IPS DF 6.9 (cell line): ENCODE measurements at places on chromosomes 2 and 18.

GRCh38 chr2:187263675-187264560 is 184.1 kb downstream of the CALCRL start:
- peak; percentile 25 for DNase-seq

GRCh38 chr2:197261808-197262226 is 48.8 kb downstream of the ANKRD44 start:
- DNase-seq = no peak

DNA sequence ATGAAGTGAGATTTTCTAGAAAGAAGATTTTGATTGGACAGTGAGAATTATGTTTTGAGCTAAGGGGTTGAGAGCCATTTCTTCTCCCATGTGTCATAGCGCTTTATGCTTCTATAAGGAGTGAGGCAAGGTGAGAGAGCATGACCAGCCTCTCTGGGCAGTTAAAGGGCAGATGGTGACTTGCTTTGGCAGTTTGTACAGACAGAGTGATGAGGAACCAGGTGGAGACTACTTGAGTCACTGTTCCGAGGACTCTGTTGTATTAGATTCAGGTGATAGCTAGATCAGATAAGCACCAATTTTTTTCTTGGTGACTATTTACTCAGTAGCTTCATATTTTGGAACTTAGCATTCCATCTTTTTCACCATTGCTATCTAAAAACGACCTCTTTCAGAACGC is 4.5 kb downstream of the CRIM1 start:
- no peak for DNase-seq

- DNase-seq = no peak
These were observed 365.5 kb upstream of the ACVR2A start for GRCh38 chr2:147479358-147479757.

DNA sequence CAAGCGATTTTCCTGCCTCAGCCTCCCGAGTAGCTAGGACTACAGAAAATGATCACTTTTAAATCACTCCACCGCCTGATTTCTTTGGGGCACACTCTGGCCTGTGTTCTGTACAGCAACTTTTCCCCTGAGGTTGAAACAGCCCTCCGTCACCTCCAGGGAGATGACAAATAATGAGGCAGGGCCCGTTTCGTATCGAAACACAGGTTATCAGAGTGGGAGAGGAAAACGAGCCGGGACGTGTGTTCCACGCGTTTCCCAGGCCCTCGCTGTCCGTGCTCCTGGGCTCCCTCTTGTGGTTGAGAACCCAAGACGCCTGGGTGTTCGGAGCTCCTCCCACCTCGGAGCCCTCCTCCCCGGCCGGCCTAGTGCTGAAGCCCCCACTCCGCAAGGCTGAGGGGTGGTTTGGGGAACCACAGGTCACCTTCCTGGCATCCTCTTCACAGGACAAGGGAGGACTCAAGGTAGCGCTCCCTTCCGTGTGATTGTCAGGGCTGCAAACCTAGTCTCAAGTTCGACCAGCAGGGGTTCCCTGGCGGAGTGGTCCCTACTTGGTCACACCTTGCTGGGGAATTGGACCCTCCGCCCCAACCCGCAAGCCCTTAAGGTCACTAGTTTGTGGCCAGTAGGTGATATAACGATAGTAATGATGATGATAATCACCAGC is 12.8 kb downstream of the ATP6V1B1 start:
- DNase-seq = no peak

DNA sequence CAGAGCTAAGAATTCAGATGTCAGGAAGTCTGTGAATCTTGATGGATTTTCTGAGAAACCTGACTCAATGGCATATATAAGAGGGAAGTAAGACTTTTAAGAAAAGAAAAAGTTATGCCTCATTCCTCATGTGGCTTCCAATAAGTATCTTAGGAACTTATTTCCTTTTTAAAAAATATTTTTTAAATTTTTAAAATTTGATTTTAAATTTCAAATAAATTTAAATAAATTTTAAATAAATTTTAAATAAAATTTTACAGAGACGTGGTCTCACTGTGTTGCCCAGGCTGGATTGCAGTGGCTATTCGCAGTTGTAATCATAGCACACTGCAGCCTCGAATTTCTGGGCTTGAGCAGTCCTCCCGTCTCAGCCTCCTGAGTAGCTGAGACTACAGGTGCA is 11.5 kb upstream of the POLR1B start:
- no peak for DNase-seq

DNA sequence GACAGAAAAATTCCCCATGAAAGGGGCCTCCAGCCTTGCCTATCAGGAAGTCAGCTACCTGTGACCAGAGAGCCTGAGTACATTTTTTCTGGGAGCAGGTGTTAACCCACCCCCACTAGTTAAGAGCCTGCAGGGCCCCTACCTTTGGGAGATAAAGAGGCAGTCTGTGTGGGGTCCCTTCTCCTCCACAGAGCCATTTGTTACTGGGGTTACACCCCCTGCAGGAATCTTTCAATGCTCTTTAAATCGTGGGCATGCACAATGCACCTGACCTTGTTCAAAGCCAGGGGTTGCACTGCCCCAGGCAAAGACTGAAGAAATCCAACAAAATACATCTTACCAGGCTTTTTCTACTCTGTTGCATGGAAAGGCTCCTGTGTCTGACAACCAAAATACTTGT is 15.7 kb upstream of the LYPD6 start:
- no peak for DNase-seq

DNA sequence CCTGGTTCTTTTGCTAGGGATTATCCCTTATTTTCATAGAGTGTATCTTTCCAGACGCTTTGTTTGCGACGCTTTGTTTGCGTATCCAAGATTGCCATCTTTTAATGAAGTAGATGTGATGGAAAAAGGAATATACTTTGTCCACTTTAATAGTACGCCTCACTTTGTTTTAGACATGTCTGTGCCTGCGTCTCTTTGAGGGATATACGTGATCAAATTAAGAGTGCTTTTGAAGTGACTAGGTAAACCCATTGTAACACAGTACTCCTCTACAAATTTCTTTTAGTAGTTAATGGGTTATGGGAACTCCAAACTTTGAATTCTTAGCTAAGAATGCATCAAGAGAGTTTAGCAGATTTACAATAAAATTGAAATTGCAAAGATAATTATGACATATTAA is 27.9 kb downstream of the ACSL3 start:
- DNase-seq = no peak

DNA sequence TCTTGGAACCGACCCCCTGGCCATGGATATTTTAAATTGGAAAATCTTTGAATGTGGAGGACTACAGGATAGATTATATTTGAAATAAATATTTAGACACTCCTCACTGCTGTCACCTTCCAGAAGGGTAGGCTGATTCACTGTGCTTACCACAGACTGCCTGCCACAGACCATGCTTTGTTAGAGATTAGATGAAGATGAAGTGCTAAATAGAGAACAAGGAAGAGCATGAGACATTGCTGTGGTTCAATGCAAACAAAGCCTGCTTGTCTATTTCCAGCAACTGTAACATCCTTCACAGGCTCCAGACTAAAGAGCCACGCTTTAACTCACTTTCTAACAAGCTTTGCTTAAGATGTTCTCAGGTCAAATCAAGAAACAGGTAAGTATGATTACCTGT is 81.0 kb upstream of the TMEM17 start:
- no peak for DNase-seq

- DNase-seq = no peak
These were observed 313.8 kb upstream of the MMADHC start for GRCh38 chr2:149901231-149901859.
